ENCODE measurements at places on chromosomes 11 and 22.

DNA sequence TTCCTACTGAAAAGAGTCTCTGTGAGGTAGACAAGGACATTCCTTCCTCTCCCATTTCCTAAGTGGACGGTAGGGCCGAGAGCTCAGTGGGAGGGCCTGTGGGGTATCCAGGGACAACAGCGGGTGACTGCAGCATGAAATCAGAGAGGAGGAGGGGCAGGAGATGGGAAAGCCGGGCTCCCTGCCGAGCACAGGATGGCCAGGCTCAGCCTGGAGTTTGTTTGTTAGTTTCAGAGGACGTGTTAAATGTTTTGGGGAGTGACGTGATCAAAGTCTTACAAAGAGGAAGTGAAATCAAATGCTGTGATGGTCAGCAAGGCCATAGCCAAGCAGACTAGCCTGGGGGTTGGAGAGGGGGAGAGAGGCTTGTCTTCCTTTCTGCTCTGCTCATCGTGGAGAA, 152.7 kb downstream of the ADAMTS15 start:
- no peak for DNase-seq

GRCh38 chr11:66619080-66619554, 2.7 kb downstream of the RBM14 start:
- DNase-seq, result no peak

DNA sequence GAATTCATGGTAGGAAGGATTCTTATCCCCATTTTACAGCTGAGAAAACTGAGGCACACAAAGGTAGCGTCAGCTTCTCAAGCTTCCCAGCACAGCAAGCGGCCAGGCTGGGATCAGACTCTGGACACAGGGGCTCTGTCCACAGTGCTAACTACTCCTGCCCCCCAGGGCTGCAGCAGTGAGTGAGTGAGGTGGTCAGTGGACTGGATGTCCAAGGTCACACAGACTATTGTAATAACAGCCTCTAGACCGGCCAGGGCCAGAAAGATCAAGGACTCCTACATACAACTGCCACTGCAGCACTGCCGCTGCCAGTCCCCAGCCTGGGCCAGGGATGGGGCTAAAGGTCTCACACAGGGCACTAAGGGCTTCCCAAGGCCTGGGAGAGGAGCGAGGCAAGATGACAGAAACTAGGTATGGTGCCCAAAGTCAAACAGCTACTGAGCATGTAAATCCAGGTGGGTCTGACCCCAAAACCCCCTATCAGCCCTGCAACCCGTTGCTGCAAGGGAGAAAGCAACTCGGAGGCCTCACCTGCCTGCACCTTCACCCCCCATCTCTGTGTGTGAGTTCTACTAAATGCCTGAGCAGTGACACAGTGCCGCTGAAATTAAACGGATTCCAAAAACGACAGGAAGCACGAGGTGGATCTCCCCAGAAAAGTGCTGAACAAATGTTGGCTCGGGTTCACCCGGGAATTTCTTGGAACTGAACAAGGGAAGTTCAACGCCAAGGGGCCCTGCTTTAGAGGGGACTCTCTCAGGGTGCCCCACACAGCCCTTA, 161.8 kb upstream of the GRK3 start:
- DNase-seq, result no peak

DNA sequence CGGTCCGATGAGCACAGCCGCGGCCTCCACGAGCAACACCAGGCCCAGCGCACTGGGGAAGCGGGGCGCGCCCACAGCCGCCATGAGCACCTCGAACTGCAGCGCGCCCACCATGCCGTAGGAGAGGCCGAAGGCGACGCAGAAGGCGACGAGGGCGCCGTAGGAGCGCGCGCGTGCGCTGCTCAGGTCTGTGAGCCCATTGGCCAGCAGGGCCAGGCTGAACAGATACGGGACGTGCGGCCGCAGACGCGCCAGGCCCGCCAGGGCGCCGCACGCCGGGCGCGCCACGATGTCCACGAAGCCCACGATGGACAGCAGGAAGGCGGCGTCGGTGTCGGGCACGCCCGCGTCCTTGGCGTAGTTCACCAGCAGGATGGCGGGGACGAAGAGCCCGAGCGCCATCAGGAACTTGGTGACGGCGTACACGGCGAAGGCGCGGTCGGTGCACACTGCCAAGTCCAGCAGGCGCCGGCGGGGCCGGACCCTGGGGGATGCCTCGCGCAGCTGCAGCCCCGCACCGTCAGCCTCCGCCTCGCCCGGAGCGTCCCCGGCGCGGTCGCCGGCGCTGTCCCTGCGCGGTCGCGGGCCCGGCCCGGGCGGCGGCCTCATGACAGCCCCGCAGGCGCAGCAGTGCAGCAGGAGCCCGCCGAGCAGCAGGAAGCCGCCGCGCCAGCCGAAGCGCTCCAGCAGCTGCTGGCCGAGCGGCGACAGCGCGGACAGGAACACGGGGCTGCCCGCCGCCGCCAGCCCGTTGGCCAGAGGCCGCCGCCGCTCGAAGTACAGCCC, 2.9 kb downstream of the SLC16A8 start:
- no peak for DNase-seq

- no peak for DNase-seq
These were observed 524.1 kb downstream of the METTL15 start for GRCh38 chr11:28632338-28632737.

GRCh38 chr22:17258015-17258787, 39.0 kb upstream of the ADA2 start:
- peak; percentile 2 for DNase-seq

DNA sequence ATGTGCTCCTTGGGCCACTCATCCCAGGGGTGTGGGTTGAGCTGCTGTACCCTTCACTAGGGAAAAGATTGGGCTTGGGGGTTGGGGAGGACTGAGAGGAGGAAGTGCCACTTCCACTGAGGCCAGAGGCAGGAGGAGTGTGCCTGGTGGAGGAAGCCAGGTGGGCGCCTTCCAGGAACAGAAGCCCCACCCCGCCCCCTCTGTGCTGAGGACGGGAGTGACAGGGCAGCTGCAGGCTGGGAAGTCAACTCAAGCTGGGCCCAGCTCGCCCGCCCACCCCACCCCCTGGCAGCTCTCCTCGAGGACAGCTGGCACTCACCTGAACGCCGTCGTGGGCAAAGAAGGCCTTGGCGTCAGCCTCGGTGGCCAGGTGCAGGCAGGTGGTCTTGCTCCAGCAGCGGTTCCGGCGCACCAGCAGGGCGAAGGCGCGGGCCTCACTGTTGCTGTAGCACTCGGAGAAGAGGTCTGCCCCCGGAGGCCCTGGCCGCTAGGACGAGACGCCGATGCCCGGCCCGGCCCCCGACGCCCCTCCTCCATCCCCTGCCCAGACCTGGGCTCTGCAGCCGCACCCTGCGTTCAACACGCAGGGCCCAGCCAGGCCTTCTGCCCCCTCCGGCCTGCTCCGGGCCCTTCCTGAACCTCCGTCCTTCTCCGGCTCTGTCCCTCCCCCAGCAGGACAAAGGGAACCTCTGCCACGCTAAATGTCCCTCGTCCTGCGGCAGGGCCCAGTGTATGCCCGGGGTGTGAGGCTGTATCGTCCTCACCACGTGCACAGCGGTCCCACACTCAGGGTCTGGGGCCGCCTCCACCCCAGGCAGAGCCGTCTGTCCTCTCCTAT, 13.4 kb downstream of the TSSC4 start:
- no peak for DNase-seq

- DNase-seq, result no peak
These were observed 836 bp upstream of the RBM4 start for GRCh38 chr11:66637557-66638176.

DNA sequence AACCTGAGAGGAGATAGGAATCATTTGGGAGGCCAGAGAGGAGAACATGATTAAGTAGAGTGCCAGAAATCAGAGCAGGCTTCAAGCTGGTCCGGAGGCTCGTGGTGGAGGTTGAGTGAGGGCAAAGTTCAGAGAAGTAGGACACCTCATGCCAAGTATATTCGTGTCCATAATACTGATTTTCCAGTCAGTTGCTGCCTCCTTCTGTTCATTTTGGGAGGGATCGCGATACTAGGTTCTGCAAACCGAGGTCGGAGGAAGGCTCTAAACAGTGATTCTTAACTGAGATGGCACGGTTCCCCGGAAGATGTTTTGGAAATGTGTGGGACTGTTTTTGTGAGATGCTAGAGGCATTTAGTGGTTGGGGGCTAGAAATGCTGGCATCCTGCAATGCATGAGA, 13.6 kb upstream of the CD3E start:
- DNase-seq, result no peak

DNA sequence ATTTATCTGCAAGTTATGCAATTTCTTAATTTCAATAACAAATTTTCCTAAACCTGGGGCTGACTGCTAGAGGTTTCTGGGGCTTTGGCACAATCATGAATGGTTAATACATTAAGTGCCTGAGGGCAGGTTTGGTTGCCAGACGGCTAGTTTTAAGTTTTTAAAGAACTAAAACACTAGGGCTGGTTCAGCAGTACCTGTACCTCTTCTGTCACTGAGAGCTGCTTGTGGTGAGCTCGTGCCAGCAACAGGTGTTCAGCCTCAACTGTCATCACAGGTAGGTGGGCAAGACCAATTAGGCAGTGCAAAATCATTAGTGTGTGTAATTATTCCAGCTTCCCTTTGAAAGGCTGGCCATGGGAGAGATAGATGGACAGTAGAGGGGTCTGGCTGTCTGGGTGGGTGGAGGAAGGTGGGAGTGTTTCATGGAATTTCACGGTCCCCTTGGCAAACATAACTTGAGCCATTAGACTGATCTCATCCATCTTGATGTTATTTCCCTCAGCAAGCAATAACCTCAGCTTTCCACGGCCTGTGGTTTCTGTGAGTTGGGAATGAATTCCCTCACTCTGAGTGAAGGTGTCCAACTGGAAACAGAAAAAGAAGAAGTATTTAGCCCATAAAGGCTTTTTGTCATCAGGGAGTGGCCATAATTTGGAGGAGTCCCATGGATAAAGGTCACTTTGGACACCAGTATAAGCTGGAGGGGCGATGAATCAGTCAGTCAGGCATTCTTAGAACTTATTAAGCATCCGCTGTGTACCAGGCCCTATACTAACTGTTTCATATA, 114.8 kb downstream of the SNX19 start:
- no peak for DNase-seq

DNA sequence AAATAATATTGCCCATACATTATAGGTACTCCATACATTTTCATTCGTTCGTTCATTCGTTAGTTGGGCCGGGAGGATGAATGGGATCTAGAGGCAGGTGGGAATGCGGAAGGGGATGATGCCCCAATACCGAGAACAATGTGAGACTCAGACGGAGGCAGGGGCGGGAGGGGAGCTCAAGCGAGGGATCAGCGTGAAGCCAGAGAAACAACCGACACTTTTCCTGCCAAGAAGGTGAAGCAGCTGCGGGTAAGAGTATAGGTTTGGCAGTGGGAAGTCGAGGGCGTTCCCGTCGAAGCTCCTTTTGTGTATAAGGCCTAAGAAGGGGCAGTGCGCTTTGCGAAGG, 1.1 kb upstream of the ARHGEF17 start:
- no peak for DNase-seq

- DNase-seq, result no peak
These were observed 76.4 kb upstream of the DRD2 start for GRCh38 chr11:113551645-113552044.

GRCh38 chr11:110148775-110149744, 55.9 kb downstream of the ZC3H12C start:
- no peak for DNase-seq
